NCI-H2107 (cell line): ENCODE measurements at places on chromosomes 2 and 18.

GRCh38 chr2:179037807-179038206 is 12.1 kb downstream of the CCDC141 start:
- DNase-seq, result no peak

DNA sequence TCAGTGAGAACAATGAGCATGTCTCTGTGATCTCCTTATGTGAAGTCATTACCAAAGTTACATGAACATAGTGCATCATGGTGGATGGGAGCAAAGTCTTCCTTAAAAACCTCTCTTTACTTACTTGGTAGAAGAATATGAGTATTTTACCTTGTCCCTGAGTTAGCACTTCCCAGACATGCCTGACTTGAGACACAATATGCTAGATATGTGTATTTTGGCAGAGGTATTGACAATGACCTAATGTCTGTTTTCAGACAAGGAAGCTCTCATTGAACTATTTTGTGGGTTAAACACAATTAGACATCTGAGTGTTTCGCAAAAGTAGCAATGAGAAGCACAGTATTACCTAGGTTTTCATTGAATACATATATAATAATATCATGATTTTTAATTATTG is 99.1 kb upstream of the MC4R start:
- no peak for DNase-seq

GRCh38 chr2:166614029-166614428 is 120.0 kb upstream of the SCN7A start:
- DNase-seq, result no peak

- no peak for DNase-seq
Observed at GRCh38 chr2:237919593-237919992, 47.2 kb upstream of the UBE2F start.

GRCh38 chr2:241279828-241280227 is 35.6 kb downstream of the HDLBP start:
- DNase-seq, result no peak

GRCh38 chr18:9066358-9066757 is 36.1 kb upstream of the NDUFV2 start:
- DNase-seq, result no peak

GRCh38 chr18:57523171-57523956 is 63.1 kb downstream of the FECH start:
- no peak for DNase-seq

DNA sequence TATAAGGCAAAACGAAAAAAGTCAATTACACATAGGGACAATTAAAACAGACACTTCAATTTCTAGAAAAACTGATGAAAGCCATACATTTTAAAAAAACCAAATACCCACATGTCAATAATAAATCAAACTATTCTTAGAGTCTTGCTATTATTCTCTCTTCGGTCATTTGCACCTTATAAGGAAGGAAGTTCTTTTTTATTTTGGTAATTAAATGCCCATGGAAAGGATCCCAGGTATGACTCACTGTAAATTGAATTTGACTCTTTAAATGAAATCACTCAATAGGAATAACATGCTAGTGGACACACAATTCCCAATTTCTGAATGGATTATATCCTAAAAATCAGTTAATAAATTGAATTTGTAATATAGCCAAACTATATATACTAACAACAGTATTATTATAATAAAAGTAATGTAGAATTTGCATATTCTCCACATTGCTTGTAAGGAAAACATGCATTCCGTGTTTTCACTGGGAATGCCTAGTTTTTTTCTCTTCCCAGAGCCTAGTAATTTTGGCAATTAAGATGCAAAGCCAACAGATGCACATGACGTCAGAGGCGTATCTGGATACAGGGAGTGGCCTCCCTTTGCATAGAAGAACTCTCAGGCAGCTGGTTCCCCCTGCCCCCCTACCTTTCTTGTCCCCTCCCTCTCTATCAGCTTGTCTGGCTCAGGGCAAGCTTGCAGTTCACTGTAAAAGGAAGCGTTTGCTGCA is 153.5 kb upstream of the PGAP1 start:
- no peak for DNase-seq

DNA sequence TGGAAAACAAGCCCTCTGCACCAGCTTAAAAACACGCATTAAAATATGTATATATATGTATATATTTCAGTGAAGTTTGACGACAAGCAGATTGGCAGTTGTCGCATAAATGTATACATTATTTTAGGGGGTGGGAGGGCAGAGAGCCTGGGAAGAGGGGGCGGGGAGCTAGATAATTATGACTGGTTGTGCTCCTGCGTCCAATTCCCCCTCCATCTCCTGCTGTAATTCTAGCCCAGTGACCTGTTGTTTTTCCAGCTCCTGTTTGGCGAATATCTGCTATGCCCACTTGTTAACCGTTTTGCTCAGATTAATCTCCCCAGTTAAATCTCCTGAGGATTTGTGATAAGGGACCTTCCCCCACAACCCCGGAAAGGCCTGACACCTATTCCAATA is 656 bp downstream of the UNC80 start:
- no peak for DNase-seq

DNA sequence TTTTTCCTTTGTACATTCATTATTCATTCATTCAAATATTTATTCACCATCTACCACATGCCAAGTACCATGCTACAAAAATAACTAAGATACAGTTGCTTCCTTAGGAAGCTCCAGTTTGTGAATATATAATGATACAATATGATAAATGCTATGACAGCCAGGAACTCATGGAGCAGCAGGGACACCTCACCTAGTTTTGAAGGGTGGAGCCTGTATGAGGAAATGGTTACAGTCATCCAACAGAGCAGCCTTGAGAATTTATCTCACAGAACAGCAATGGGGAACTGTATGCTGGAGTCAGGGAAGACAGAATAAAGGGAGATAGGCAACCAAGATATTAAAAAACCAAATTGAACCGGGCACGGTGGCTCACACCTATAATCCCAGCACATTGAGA is 124.0 kb downstream of the OSBPL1A start:
- DNase-seq, result no peak

- peak; percentile 44 for DNase-seq
Observed at GRCh38 chr18:41326311-41326710, 628.7 kb upstream of the PIK3C3 start.

GRCh38 chr2:162938387-162938786 is 99.8 kb upstream of the KCNH7 start:
- no peak for DNase-seq

- no peak for DNase-seq
Observed at GRCh38 chr2:224127871-224128501, 88.9 kb upstream of the SERPINE2 start.

- no peak for DNase-seq
Observed at GRCh38 chr2:182715121-182715891, 751 bp upstream of the DNAJC10 start.

- DNase-seq, result no peak
Observed at GRCh38 chr2:23250371-23250770, 134.6 kb upstream of the KLHL29 start.

GRCh38 chr2:200767111-200767885 is 44.4 kb upstream of the BZW1 start:
- DNase-seq, result no peak

DNA sequence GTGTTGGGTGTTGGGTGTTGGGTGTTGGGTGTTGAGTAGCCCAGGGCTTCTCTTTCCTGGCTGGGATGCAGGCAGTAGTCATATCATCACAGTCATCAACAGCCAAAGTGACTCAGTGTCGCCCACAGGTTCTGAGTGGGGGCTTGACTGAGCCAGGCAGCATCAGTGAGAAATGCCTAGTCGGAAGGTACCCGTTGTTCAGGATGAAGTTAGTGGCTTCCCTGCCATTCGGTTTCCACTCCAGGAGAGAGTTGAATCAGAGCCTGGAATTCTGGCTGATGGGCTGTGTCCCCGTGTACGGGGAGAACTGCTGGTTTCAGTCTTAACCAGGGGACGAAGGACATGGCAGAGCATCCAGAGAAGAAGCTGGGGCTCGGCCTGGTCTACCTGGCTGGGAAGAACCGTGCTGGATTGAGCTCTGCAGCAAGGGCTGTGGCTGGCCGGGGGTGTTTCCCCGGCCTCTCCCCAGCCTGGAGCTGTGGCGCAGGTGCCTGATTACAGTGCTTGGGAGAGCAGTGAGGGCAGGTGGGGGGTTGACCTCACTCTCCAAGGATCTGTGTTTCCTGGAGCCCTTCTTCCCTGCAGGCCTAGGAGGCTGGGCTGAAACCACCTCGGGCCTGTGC is 49.4 kb downstream of the AGAP1 start:
- DNase-seq, result no peak

DNA sequence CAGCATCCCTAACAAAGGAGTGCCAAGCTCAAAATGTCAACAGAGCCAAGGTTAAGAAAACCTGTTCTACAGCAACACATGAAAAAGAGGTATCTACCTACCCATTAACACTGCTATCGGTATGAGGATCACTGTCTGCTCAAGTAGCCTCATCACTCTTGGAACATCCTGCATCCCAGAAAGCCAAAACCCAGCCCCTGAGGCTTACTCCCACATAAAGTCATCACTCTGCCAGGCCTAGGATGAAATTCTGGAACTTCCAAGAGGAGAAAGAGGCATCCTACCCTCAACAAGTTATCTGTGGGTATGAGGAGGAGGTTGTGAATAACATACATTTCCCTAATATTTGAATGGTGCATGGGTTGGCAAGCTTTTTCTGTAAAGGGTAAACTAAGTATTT is 25.5 kb downstream of the CDH2 start:
- no peak for DNase-seq

- no peak for DNase-seq
Observed at GRCh38 chr2:56034258-56034657, 110.7 kb upstream of the EFEMP1 start.

DNA sequence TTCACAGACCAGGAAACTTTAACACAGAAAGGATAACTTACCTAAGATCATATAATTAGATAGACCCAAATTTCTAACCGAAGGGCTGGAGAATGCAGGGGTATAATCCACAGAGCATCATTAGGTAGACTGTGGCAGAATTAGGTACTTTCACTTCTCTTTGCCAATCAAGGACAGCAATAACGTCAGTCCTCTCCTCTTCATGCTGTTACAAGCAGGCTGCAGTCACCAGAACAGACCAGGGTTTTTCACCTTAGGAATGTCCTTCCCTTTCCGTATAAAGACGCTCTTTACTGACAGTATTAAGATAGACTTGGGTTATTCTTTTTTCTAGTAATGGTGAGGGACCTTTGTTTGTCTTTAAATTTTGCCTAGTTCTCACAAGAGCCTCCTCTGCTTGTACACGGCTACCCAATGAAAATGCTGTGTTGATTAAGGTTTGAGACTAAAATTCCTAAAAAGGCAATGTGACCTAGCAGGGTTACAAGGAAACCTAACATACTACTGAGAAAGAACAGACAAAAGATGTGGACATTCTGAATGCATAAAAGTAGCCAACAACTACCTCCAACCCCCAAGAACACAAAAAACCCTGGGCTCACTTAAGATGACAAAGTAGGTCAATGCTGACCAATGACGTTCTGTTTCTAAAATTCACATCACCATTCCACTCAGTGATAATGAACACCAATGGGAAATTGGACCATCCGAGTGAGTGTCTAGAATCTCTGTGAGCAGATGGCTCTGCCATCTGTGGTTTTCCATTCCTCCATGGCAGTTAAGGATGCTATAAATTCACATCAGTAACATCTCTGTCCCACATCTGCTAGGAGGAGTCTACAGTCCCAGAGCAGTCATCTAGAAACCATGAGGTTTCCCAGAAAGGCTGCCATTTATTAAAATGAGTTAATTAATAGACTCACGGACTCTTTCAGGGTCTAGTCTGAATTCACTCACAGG is 2.1 kb downstream of the PDIA6 start:
- no peak for DNase-seq
